ENCODE measurements at places on chromosomes 5 and 9.

DNA sequence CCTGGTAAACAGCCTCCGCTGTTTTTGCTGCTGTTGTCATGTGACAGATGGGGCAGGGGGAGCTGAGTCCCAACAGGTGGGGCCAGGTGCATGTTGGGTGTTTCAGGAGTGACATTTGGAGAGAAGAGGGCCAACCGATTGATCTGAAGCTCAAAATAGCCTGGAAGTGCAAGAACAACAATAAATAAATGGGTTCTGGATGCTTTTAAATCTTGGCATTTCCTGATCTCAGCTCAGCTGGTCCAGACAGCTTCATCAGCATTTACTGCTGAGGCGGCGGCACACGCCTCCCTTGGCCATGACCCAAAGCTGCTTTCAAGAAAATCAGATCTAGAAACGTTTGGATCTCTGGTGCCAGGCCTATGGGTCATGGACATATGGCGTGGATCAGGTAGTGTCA lies 70.5 kb downstream of the PPARGC1B start:
- no peaks in the 10 kb centered on the region for H3K36me3 ChIP-seq
- no peak overlapping the region for H3K4me3 ChIP-seq
- peaks cover 3% of the 10 kb centered on the region for H3K4me1 ChIP-seq
- DNase-seq = no peak

GRCh38 chr5:147406636-147407035 lies 103.2 kb downstream of the DPYSL3 start:
- H3K27me3 ChIP-seq = no peaks in the 10 kb centered on the region
- H3K4me3 ChIP-seq = no peak overlapping the region
- no peak overlapping the region for H3K27ac ChIP-seq
- no peaks in the 10 kb centered on the region for H3K4me1 ChIP-seq

DNA sequence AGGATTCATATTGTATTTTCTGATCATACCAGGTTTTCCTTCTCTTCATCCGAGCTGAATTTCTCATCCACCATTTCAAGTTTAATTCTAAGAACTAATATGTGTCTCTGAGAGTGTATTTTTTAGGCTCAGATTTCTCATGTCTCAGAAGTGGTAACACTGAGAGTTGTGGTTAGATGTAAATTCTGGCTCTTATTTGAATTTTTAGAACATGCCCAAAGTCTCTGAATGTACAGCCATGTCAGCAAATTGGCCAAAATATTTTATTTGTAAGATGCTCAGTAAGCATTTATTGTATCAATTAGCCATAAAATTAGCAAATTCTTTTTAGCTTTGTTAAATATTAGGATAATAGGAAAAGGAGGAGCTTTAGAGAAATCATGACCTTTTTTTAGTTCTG lies 16.6 kb downstream of the SV2C start:
- peak overlapping the region; percentile 34 for H3K4me3 ChIP-seq
- H3K27me3 ChIP-seq = peaks cover 32% of the 10 kb centered on the region
- peaks cover 7% of the 10 kb centered on the region for H3K4me1 ChIP-seq
- no peak overlapping the region for H3K27ac ChIP-seq

- H3K27ac ChIP-seq = no peak overlapping the region
- H3K4me3 ChIP-seq = no peak overlapping the region
- H3K27me3 ChIP-seq = peaks cover 3% of the 10 kb centered on the region
- DNase-seq = no peak
- H3K4me1 ChIP-seq = no peaks in the 10 kb centered on the region
Observed at GRCh38 chr9:135574331-135574730, 12.8 kb downstream of the PAEP start.

GRCh38 chr9:138102246-138103051 lies 224.9 kb downstream of the CACNA1B start:
- H3K27me3 ChIP-seq = peaks cover 10% of the 10 kb centered on the region
- DNase-seq = peak; percentile 29
- no peaks in the 10 kb centered on the region for H3K36me3 ChIP-seq
- H3K4me3 ChIP-seq = no peak overlapping the region
- H3K4me1 ChIP-seq = no peaks in the 10 kb centered on the region
- H3K27ac ChIP-seq = no peak overlapping the region

- no peak for DNase-seq
- H3K4me3 ChIP-seq = no peak overlapping the region
- H3K27me3 ChIP-seq = peaks cover 6% of the 10 kb centered on the region
Observed at GRCh38 chr9:123350590-123351310, 5.2 kb upstream of the CRB2 start.

DNA sequence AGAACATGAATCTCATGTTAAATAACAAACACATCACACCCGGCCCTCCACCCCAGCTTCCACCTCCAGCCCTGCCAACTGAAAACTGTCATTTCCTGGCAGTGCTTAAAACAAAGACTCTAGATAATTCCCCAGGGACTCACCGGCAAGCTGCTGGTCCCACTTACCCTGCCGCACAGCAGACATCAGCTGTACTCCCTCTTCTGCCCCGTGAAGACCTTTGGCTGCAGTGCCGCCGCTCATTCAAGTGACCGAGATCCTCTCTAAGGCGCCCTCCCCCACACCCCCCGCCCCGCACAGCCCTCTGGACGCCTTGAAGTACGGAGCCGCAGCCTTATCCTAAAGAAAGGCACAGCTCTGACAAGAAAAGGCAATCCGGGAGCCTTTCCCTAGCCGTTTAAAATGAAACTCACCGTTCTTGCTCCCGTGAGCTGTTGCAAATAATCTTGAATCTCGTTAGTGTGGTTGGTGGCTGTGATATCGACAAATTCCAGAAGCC lies 434 bp downstream of the GLRX start:
- H3K27ac ChIP-seq = peak overlapping the region; percentile 88
- DNase-seq = peak; percentile 75
- H3K4me3 ChIP-seq = peak overlapping the region; percentile 98
- H3K27me3 ChIP-seq = no peaks in the 10 kb centered on the region
- peaks cover 42% of the 10 kb centered on the region for H3K4me1 ChIP-seq
- peaks cover 12% of the 10 kb centered on the region for H3K36me3 ChIP-seq

- no peak overlapping the region for H3K4me3 ChIP-seq
- no peaks in the 10 kb centered on the region for H3K36me3 ChIP-seq
- H3K27me3 ChIP-seq = peaks cover 3% of the 10 kb centered on the region
- no peaks in the 10 kb centered on the region for H3K4me1 ChIP-seq
- no peak for DNase-seq
Observed at GRCh38 chr5:130189961-130190360, 285.7 kb downstream of the CHSY3 start.

GRCh38 chr5:78300464-78301045 lies 6.1 kb upstream of the AP3B1 start:
- peaks cover 15% of the 10 kb centered on the region for H3K27me3 ChIP-seq
- no peaks in the 10 kb centered on the region for H3K36me3 ChIP-seq
- peaks cover 3% of the 10 kb centered on the region for H3K4me1 ChIP-seq
- H3K4me3 ChIP-seq = no peak overlapping the region

GRCh38 chr9:68746525-68746924 lies 41.5 kb downstream of the PIP5K1B start:
- H3K4me1 ChIP-seq = no peaks in the 10 kb centered on the region
- no peak for DNase-seq
- no peak overlapping the region for H3K27ac ChIP-seq
- peaks cover 11% of the 10 kb centered on the region for H3K27me3 ChIP-seq

DNA sequence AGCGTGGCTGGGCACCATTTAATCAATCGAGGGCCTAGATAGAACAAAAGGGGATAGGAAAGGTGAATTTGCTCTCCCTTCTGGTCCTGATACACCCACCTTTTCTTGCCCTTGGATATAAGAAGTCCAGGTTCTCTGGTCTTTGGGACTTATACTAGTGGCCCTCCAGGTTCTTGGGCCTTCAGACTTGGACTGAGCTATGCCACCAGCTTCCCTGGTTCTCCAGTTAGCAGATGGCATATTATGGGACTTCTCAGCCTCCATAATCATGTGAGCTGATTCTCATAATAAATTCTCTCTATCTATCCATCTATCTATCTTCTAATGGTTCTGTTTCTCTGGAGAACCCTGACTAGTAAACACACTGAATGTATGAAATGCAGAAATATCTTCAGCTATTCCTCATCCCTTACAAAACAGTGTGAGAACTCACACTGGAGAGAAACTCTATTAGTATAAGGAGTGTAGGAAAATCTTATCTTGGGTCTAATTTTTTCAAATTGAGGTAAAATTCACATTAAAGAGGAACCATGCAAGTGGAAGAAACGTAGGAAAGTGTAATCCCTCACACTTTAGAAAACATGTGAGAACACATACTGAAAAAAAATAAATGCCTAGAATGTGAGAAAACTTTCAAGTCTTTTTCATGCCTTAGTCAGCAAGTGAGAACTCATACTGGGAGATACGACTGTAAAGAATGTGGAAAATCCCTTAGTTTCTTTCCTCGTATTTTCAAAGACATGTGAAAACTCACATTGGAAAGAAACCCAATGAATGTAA lies 15.5 kb downstream of the PCDHB15 start:
- no peaks in the 10 kb centered on the region for H3K4me1 ChIP-seq
- DNase-seq = no peak

DNA sequence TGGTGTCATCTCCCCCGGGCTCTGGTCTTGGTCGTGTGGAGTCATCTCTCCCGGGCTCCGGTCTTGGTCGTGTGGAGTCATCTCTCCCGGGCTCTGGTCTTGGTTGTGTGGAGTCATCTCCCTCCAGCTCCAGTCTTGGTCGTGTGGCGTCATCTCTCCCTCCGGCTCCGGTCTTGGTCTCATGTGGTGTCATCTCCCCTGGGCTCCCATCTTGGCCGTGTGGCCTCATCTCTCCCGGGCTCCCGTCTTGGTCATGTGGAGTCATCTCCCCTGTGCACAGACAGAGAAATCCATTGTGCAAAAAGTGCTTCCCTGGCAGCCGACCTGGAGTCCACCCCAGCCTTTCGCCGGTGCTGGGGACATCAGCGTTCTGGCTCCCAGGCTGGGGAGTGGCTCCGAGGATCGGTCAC lies 91.1 kb upstream of the CACNA1B start:
- no peaks in the 10 kb centered on the region for H3K27me3 ChIP-seq
- no peak for DNase-seq
- H3K4me1 ChIP-seq = peaks cover 16% of the 10 kb centered on the region
- H3K36me3 ChIP-seq = peaks cover 21% of the 10 kb centered on the region

GRCh38 chr5:35852084-35852734 lies 4.5 kb upstream of the IL7R start:
- H3K36me3 ChIP-seq = peaks cover 5% of the 10 kb centered on the region
- peak overlapping the region; percentile 65 for H3K27ac ChIP-seq
- DNase-seq = no peak
- peak overlapping the region; percentile 38 for H3K4me3 ChIP-seq
- peaks cover 27% of the 10 kb centered on the region for H3K4me1 ChIP-seq

DNA sequence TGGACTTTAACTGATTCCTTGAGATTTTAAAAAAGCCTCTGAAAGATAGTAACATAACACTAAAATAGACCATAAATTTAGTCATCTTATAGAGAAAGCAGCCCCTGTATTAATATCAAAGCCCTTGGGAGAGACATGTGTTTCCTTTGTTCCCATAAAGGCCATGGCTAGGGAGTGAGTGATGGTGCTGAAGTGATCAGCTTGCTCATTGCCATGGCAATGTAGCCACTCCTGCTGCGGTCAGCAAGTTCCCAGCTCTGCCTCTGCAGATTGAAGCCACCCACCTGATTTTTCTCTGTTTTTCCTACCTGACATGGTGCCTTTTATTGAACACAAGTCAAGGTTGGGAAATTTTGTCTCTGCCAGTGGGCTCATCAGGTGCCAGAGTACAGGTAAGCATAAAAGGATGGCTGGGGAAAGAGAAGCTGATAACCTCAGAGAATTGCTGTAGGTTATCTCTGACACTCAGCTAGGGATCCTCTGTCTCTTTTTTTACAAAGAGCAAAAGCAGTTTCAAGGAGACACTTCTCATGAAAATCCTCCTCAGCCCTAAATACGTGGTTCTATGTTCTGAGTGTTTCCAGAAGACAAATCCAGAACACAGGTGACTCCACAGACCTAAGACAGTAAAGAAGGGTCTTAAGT lies 296.3 kb upstream of the NMUR2 start:
- H3K27ac ChIP-seq = no peak overlapping the region
- H3K4me3 ChIP-seq = no peak overlapping the region
- no peaks in the 10 kb centered on the region for H3K4me1 ChIP-seq
- no peak for DNase-seq

DNA sequence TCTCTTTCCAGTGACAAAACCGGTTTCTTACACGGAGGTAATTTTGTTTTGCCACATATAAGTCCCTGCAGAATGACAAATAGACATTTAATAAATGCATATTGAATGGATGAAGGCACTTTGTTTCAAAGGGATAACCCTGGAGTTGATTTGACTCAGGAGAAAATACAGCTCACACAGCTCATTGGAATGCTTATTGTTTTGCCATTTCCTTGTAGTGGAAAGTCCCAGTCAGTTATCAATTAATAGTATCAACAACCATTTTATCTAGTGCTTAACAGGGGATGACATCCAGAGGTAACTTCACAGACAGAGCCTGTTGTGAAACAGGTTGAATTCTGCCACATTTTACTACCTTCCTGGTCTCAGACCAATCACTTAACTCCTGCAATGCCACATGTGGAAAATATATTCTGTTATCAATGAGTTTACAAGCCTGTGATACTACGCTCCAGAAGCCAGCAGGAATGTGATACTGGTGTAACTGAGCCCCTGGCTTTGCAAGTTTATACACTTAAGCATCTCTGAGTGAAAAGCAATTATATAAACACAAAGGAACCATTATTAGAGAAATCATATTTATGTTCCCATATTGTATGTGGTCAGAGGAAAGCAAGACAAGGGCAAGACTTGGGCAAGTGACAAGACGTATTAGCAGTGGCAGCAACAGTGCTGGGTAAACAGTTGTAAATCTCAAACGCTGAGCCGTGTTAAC lies 123.1 kb upstream of the ANKRD55 start:
- no peak overlapping the region for H3K4me3 ChIP-seq
- H3K4me1 ChIP-seq = no peaks in the 10 kb centered on the region
- H3K27ac ChIP-seq = no peak overlapping the region
- no peak for DNase-seq
- H3K27me3 ChIP-seq = peaks cover 60% of the 10 kb centered on the region

DNA sequence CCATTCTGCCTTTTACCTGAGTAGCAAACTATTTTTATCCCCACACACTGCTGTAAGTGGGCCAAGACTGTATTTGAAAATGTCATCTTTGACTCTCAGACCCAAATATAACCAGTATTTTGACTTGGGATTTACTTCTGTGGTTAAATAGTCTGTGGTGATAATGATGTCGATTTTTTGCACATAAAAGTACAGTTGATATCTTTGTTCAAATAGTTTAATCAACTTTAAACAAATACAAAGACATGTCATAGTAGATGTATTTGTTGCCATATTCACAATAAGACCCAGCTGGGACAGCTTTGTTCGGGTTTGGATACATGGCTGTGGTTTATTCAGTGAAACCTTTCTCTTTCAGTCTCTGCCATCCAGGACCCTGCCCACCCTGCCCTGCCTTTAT lies 20.4 kb downstream of the NFX1 start:
- DNase-seq = no peak
- peaks cover 8% of the 10 kb centered on the region for H3K4me1 ChIP-seq
- peak overlapping the region; percentile 35 for H3K27ac ChIP-seq
- H3K4me3 ChIP-seq = no peak overlapping the region
- no peaks in the 10 kb centered on the region for H3K27me3 ChIP-seq
- peaks cover 33% of the 10 kb centered on the region for H3K36me3 ChIP-seq

DNA sequence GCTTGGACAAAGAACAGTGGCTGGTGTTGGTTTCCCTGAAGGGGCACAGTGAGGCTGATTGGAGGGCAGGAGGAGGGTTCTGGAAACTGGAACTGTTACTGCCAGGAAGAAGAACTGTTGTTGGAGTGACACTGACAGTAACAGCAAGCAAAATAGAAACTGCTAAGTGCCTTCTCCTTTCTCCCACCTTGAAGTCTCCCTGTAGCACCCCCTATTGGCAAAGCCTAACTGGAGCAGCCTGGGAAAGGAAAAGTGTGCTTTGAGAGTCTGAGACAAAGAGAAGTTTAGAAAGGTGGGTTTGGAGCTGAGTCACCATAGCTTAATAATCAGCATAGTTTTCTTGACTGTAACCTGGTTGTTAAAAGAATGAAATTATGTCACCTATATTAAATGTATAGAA lies 2.5 kb upstream of the TMEM174 start:
- no peak overlapping the region for H3K27ac ChIP-seq
- peaks cover 7% of the 10 kb centered on the region for H3K4me1 ChIP-seq
- H3K4me3 ChIP-seq = no peak overlapping the region
- peaks cover 62% of the 10 kb centered on the region for H3K27me3 ChIP-seq
